SHP77 (cell line): ENCODE measurements at places on chromosomes 13 and 19.

DNA sequence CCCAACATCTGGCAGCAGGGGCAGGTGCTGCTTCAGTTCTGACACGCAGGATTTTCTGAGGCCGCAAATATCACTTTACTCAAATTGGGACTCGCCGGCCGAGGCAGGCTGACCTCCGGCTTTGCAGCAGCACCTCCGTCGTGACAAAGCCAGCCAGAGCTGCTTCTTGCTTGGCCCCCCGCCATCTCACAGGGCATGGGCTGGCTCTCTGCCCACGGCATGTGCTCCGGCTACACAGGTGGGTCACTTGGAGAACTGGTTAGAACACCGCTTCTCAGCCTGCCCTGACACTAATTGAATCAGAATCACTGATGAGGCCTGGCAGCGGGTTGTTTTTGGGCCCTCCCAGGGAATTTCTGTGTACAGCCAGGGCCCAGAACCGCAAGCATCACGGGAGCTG is 112.3 kb downstream of the SLC7A1 start:
- DNase-seq: peak; percentile 18

DNA sequence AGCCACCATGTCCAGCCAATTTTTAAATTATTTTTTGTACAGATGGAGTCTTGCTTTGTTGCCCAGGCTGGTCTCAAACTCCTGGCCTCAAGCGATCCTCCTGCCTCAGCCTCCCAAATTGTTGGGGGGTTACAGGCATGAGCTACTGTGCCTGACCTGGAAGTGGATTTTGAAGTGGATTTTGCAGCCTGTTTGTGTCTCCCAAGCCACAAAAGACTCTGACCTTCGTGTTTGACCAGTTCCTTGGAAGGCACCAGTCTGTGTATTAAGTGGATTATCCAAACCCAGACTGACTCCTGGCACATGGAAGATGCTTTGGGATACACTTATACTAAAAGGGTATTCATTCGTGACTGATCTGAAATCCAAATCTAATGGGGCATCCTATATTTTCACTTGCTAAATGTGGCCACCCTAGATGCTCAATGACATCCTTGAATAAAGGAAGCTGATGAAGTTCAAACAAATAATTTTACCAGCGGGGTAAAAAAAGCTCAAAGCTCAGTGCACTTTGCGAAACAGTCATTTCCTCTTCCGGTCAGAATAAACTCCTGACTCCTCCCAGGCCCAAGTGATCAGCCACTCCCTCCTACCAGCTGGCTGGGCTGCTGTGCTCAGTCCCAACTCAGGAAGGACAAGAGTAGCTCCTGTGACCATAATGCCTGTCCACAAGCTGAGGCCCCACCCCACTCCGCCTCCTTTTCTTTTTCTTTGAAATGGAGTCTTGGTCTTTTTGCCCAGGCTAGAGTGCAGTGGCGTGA is 32.6 kb upstream of the GATAD2A start:
- peak; percentile 20 for DNase-seq

DNA sequence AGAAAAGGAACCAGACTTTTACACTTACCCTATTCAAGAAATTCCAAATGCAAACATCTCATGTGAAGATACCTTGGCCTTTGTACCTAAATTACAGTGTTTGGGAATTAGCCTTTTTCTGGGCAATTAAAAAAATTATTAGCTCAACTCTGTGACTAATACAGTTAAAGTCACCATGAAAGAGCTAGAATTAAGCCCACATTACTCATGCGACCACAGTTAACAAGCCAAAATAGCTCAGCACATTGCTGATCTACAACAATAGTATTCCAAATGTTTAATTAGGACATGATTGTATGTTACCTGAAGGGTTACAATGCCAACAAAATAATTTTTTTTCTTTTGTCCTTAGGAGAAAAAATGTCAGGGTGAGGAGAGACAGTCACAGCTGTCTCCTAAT is 263.6 kb upstream of the GPC6 start:
- no peak for DNase-seq

DNA sequence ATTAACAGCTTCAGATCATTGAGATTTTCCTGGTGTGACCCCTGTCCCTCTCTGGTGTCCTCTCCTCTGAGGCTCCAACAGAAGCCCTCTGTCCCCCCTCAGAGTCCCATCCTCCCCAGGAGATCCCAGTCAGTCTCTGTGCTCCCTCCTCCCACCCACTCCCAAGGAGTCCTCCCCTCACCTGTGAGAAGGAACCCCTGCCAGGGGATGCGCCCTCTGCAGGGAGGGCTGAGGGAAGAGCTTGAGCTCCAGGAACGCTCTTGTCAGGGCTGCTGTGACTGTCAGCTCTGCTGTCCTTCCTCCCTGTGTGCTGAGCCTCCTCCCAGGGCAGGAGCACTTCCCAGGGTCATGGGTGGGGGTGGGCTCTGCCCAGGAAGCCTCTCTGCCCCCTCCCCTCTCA is 33.2 kb downstream of the CEACAM8 start:
- no peak for DNase-seq

GRCh38 chr13:77599351-77599750 is 63.8 kb downstream of the SCEL start:
- no peak for DNase-seq

DNA sequence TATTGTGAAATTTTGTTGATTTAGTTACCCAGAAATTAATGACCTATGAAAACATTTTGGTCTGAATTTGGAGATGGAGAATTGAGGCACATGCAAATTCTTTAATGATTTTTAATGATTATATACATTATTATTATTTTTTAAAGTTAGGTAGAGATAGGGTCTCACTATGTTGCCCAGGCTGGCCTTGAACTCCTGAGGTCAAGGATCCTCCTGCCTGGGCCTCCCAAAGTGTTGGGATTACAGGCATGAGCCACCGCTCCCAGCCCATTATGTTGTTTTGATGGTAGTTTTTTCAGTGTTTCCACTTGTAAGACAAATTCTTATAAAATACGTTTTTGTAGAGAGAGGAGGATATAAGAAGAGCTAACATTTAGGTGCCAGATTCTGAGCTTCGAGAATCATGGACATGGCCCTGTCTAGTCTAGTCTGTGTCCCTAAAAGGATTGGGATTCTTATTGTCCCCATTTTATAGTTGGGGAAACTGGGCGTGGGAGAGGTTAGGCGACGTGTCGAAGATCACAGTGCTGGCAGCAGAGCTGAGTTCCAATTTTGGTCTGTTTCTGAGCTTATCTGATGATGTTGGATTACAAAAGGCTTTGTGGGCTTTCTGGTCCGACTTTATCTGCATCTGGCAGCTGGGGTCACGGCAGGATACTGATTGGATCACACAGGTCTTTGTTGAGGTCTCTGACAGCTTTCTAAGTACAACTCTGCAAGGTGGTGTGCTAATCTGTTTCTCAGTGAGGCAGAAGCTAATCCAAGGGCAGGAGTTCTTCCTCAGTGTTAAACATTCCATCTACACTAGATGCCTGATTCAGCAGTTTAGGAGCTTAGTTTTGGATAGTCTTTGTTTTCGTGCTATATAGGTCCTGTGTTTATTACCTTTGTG is 7.5 kb upstream of the WDR88 start:
- no peak for DNase-seq

- no peak for DNase-seq
Measured at GRCh38 chr19:11164296-11164695, 8.7 kb upstream of the SPC24 start.

- no peak for DNase-seq
Measured at GRCh38 chr19:40503320-40503695, 36.5 kb downstream of the SPTBN4 start.

GRCh38 chr13:52147225-52147624 is 12.2 kb downstream of the NEK3 start:
- no peak for DNase-seq

GRCh38 chr13:76516013-76516412 is 370.2 kb downstream of the KCTD12 start:
- no peak for DNase-seq

DNA sequence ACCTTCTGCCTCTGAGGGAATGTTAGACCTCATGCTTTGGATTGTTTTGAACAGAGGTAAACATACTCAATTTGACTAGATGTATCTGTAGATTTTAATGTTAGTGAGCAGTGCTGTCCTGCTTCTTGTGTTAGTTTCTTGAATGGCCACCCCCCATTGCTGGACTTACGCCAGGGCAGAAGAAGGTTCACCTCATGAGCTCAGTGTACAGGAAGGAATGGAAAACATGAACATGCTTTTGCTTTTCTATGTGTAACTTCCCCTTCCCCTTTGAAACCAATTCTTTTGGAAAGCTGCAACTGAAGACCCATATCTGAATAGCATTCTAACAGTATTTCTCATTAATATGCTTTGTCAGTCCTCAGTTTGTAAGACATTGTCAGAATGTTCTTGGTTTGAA is 32.3 kb downstream of the WASF3 start:
- DNase-seq: no peak

DNA sequence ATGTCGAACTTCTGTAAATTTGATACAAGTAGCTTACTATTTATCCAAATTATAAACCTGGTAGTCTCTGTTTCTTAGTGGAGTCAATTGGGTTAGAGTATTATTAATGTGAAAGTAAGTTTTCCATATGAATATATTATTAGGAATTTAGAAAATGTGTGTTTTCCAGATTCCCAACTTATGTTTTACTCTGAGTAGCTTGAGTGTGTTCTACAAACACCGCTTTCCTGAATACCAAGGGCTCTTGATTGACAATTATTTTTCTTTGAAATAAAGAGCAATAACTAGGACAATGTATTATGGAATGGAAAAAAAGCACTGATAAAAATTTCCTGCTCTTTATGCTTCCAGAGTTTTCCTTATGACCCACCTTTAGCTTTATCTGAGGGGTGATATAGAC is 233.6 kb downstream of the POSTN start:
- no peak for DNase-seq

GRCh38 chr13:61500176-61500575 is 84.5 kb upstream of the PCDH20 start:
- DNase-seq: no peak

GRCh38 chr19:10858204-10858828 is 10.1 kb downstream of the C19orf38 start:
- DNase-seq: no peak

- DNase-seq: no peak
Measured at GRCh38 chr13:38785042-38785441, 98.2 kb downstream of the FREM2 start.

GRCh38 chr13:41554626-41555386 is 97.5 kb downstream of the RGCC start:
- DNase-seq: no peak

DNA sequence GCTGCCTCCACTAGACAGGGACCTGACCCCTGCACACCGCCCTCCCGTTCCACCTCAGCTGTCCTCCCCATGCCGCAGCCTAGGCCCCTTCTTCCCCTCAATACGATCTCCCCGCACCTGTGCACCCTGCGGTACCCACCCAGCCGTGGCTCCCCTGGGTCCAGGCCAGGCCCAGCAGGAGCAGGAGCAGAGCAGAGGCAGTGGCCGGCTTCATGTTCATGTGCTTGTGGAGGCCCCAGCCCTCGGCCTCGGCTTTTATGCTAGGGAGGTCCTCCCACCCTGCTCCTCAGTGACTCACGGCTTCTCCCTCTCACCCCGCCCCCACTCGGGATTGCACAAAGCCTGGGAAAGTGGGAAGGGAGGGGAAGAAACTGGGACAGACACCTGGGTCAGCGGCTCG is 11.4 kb upstream of the KRTDAP start:
- DNase-seq: no peak

- DNase-seq: no peak
Measured at GRCh38 chr13:41122838-41123237, 9.8 kb downstream of the KBTBD6 start.

DNA sequence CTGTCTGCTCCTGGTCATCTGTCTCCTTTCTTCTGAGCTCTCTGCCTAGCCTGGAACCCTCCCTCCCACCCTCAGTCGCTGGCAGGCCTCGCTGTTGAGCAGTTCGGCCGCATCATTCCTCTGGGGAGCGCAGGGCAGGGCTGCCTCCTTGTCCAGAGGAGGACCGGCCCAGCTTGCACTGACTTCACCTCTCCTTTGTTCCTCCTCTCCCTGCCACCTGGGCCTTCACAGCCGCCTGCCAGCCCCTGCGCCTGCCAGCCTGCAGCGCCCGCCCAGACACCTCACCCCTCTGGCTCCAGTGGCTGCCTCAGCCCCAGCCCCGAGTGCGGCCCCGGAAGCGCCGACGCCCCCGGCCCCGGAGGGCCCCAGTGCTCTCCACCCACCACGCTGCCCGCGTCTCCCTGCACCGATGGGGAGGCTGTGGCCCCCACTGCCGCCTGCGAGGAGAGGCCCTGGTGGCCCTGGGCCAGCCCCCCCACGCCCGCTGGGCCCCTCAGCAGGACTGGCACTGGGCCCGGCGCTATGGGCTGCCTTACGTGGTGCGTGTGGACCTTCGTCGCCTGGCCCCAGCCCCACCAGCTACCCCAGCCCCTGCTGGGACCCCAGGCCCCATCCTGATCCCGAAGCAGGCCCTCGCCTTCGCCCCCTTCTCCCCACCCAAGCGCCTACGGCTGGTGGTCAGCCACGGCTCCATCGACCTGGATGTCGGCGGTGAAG is 7.2 kb downstream of the KMT5C start:
- no peak for DNase-seq

DNA sequence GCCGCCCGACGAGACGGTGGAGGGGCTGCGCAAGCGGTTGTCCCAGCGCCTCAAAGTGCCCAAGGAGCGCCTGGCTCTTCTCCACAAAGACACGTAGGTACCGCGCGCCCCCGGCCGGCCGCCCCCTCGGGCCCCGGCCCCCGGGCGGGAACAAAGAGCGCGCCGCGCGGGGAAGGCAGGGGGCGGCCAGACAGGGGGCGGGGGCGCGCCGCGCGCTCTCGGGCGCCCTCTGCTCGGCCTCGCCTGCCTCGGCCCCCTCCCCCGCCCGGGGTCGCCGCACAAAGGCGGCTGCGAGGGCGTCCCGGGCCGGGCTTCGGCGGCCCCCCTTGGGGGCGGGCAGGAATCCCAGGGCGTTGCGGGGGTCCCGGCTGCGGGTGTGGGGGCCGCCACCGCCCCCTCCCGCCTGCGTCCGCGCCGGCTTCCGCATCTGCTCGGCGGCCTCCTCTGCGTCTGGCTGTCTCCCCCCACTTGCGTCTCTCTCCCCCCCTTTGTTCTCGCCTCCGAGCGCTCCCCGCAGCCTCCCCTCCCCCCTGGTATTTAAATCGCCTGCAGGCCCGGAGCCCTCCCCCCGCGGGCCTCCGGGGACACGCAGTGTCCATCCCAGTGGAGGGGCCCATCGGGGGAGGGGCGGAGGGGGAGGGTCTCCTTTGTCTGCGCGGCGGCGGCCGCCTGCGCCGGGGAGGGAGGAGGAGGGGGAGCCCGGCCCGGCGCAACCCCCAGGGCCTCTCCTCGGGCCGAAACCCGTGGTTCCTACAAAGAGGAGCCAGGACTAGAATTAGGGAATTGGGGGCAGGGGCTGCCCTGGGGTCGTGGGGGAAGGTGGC is 2.3 kb downstream of the MIDN start:
- peak; percentile 39 for DNase-seq

GRCh38 chr13:26992951-26993719 is 178.5 kb downstream of the USP12 start:
- no peak for DNase-seq

DNA sequence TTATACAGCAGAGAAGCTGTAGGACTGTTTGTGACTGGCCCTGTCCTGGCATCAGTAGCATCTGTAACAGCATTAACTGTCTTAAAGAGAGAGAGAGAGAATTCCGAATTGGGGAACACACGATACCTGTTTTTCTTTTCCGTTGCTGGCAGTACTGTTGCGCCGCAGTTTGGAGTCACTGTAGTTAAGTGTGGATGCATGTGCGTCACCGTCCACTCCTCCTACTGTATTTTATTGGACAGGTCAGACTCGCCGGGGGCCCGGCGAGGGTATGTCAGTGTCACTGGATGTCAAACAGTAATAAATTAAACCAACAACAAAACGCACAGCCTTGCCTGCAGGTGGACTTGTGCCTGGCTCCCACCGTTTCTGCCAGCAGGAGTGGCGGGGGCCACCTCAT is 27.3 kb upstream of the LDLR start:
- DNase-seq: no peak
